ENCODE measurements at places on chromosomes 12 and 14.

DNA sequence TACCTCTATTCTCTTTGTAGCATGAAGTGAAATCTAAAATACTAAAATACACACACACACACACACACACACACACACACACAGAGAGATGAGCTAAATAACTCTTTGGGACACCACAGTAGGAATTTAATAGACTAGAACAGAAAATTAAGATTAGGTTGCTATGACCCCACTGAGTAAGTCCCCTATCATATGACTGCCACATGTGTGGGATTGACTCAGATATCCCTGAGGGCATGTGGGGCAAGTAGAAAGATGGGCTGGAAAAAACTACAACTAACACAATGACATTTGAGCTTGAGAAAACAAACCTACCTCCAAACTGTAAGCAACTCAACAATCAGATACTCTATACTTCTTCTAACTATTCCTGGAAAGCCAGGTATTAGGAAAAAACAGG lies 27.0 kb downstream of the SLC25A21 start:
- no peak for DNase-seq

GRCh38 chr12:111175396-111176094 lies 193.3 kb downstream of the PHETA1 start:
- DNase-seq = no peak

DNA sequence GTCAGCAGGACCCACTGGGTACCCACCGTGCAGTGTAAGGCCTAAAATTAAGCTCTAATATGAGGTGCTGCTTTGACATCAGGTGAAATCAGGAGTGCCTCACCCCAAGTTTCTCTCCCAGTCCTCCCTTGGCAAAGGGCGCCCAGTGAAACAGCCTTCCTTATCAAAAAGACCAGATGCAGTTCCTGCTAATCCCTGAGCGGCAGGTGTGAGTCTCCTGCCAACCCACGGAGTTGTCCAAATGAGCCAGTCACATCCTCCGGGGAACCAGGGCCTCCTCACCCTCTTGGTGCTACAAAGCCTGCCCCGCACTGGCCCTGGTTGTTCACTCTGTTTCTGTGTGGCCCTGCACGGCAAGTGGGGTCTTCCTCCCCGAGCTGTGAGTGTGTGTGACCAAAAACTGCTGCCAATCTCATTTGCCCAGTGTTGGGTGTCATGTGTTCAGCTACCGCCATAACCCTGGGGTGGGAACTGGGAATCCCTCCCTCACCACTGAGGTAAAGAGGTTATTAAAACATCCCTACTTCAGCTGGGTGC lies 20.2 kb upstream of the P2RX4 start:
- DNase-seq = no peak

DNA sequence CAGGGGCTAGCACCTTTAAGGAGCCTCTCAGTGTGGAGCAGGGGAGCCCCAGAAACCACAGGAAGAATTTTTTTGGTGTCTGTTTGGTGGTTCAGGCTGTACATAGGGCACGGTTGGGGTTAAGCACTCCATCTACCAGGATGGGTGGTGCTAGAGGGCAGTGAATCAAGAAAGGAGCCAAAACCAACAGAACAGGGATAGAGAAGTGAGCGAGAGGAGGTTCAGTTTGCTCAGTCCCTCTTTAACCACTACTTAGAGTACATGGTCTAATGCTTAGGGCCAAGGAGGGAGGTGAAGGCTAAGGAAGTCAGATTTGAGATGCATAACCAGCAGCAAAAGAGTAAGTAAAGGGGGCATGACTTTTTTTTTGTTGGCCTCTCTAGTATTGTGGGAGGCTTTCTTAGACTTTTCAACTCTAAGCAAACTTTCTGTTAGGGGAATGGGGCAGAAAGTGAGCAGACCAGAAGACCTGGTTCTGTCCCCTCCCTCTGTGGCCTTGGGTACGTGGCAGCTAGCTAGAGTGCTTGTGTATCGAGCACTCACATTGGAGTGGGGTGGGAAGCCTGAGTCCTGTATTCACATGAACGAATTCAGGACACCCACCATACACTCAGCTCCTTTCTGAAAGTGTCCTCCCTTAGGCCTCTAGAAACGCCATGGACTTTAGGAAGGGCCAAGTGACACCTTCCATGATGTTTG lies 6.6 kb upstream of the NPFF start:
- DNase-seq = no peak

GRCh38 chr14:72864712-72865365 lies 29.1 kb downstream of the DPF3 start:
- no peak for DNase-seq

- DNase-seq = no peak
Observed at GRCh38 chr12:121595520-121595919, 14.7 kb upstream of the KDM2B start.
